CD14-positive monocyte (primary cell): ENCODE measurements at places on chromosomes 1 and 21.

DNA sequence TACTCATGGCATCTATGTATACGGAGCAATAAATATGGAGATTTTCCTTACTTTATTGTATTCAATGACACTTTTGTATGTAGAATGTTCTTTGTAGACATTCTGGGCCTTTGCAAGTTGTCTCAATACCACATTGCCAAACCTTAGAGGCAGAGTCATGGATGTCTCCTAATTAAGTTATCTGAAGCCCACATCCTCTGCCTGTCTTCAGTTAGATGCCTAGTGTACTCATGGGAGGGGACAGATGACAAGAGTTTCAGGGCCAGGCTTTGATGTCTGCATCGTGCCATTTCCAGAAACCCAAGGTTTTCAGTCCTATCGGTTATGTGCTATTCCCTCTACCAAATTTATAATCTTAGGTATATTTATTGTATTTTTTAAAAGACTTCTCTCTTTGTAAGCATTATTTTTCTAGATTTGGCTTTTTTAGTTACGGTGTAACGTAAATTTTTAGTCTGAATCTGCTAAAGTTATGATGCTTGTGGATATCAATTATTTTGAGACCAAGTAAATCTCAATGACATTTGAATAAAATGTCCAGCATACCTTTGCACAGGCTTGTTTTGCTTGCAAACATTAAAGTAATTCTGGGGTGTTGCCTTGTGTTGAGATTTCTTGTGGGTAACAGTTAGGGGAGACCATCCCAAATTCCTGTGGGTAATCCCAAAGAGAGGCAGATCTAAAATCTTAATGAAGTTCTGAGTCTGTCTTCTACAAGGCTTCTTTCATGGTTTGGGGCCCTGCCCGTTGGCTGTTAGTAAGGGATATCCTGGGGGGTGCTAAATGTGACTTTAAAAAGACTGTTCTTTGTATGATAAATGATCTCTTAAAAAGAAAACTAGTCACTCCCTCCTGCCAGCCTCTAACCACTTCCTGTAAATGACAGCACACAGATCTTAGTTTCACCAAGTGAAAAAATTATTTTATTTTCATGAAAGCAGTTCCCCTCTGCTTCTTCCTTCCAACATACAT, 8.0 kb upstream of the MACF1 start:
- peak; percentile 35 for DNase-seq

GRCh38 chr1:236809148-236809547, 14.1 kb downstream of the MTR start:
- no peak for DNase-seq

DNA sequence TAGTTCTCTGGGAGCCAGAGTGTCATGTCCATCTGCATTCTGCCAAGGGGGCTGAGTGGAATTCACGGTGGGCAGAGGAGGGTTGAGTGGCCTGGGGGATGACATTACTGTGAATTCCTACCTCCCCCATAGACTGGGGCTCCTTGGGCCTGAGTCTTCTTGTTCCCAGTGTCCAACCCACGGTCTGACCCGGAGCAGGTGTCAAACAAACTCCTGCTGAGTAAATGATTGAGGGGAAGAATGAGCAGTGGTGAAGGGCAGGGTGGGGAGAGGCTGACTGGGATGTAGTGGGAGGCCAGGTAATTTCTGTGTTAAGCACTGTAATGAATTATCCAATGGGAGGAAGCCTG, 597.6 kb downstream of the MATN1 start:
- no peak for DNase-seq

GRCh38 chr1:178551940-178552339, 39.0 kb downstream of the TEX35 start:
- no peak for DNase-seq

DNA sequence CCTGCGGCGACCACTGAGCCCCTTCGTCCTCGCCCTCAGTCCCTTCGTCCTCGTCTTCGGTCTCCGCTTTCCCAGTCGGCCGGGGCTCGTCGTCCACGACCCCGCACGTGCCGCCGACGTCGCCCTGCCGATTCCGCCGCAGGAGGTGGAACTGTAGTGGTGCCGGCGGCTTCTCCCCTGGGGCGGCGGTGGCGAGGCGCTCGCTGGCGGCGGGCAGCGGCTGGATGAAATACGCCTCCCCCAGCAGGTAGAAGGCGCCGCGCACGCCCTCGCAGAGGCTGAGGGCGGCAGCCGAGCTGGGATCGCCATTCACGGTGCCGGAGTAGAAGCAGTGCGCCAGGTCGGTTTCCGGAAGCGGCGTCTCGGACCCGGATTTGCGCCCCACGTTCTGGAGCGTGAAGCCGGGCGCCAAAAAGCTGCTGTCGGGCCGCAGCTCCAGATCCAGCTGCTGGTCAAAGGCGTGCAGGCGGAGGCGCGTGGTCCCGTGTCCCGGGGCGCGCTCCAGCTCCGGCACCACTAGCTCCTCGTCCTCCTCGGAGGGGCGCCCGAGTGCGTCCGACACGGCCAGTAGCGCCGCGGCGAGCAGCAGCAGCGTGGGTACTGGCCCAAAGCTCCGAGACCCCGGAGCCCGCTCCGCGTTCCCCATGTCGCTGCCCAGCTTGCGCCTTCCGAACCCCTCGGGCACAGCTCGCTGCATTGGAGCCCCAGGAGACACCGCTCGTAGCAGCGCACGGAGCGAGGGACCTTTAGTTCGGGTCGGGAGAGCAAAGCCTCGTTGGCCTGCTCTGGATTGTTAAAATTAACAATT, 747 bp downstream of the ADAMTS1 start:
- DNase-seq = no peak

GRCh38 chr1:241208910-241209379, 148.1 kb downstream of the RGS7 start:
- no peak for DNase-seq
